SHP77 treated with DMSO at 0.1 percent for 48 hours (cell line): ENCODE measurements at places on chromosomes 13 and 19.

DNA sequence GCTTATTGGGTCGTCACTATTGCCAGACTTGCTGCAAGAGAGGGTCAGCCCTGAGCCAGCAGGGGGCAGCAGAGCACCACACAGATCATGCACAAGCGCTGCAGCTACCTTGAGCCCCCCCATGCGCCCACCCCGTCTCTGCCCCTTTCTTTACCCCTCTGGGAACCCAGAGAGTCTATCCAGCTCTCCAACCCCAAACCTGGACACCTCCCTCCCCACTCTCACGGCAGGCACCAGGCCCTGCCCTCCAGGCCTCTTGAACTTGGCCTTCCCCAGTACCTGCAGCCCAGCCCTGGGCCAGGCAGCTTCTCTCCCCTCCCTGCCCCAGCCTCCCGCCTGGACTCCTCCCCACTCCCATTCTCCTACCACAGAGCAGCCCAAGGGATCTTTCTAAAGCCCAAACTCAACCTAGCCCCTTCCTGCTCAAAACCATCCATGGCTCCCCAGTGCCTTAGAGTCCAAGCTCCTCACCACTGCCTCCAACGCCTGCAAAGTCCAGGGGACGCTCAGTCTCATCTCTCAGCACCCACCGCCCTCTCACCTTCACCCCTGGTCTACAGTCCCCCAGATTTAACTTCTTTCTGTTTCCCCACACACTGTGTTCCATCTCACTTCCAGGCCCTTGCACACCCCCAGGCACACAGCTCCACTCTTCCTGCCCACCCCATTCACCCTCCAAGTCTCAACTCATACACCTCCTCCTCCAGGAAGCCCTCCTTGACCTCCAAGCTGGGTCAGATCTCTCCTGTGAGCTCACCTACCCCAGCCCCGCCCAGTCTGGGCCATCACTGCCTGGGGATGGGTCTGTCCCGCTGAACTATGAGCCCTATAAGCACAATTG is 9.4 kb upstream of the CEACAM16 start:
- DNase-seq: peak; percentile 27

DNA sequence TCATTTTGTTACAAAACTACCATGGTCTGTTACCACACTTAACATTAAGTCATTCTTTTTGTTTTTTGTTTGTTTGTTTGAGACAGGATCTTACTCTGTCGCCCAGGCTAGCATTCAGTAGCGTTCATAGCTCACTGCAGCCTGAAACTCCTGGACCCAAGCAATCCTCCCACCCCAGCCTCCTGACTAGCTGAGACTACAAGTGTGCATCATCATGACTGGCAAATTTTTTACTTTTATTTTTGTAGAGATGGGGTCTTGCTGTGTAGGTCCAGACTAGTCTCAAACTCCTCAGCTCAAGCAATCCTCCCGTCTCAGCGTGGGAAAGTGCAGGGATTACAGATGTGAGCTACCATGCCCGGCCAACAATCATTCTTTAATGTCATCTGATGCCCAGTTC is 3.3 kb downstream of the ALDH16A1 start:
- no peak for DNase-seq

DNA sequence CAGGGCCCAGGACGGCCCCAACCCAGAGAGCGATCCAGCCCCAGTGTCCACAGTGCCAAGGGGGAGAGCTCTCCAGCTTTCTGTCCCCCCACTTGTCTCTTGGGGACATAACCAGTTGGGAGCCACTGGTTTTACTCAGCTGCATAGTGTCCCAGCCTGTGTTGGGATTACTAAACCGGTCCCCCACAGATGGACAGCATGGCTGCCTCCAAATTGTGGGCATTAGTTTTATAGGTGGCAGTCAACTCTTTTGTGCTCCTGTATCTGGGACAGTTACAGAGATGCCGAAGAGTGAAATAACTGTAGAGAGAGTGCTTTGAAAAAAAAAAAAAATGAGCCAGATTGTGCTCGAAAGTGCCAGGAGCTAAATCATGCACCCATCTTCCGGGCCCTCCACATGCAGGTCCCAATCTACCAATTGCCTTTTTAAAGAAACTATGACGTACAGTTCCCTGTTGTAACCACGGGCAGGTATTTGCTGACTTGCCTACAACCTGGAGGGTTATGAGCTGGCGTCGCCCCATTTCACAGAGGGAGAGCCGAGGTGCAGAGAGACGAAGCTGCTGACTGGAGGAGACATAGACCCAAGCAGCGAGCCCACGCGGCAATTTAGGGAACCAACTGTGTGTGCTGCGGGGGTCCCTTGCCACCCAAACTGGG is 2.4 kb upstream of the NFIC start:
- DNase-seq: no peak

DNA sequence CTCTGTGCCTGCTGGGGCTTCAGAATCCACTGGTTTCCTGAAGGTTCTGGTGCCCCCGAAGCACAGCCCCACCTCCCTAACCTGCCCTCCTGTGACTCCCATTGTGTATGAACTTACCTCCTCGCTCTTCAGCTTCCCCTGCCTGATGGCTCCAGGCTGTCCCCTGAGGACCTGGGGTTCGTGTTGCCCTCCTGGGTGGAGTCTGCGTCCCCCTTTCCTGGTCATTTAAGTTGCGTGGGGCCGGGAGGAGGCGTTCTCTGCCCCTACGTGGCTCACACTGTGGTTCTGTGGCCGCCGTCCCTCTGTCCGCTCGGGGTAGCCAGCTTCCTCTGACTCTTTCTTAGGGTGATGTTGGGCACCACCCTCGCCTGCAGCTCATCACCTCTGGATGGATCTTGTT is 13.9 kb downstream of the TFDP1 start:
- no peak for DNase-seq

GRCh38 chr13:99131410-99131809 is 69.2 kb upstream of the UBAC2 start:
- DNase-seq: no peak

DNA sequence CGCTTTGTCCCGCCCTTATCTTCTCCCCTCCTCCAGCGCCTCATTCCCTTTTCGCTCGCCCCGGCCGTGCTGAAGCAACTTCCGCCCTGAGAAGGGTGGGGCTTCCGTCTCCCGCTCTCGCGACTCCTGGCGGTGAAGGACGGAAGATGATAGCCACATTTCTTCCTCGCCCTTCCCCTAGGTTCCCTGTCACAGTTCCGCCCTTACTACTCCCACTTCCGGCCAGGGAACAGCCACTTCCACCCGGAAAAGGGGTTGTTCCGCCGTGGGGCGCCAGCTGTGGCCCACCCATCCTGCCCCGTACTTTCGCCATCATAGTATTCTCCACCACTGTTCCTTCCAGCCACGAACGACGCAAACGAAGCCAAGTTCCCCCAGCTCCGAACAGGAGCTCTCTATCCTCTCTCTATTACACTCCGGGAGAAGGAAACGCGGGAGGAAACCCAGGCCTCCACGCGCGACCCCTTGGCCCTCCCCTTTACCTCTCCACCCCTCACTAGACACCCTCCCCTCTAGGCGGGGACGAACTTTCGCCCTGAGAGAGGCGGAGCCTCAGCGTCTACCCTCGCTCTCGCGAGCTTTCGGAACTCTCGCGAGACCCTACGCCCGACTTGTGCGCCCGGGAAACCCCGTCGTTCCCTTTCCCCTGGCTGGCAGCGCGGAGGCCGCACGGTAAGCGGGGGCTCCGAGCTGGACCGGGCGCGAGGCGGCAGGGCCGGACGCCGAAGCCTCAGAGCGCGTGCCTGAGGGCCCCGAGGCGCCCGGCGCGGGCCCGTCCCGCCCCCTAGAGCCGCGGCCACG is at the start of gene RPS19:
Gene RPS19, plus strand, starts transcription at position 638 of the 801 bp plus-strand sequence. CDS start 520 bp downstream, outside the sequence.
- peak; percentile 90 for DNase-seq

DNA sequence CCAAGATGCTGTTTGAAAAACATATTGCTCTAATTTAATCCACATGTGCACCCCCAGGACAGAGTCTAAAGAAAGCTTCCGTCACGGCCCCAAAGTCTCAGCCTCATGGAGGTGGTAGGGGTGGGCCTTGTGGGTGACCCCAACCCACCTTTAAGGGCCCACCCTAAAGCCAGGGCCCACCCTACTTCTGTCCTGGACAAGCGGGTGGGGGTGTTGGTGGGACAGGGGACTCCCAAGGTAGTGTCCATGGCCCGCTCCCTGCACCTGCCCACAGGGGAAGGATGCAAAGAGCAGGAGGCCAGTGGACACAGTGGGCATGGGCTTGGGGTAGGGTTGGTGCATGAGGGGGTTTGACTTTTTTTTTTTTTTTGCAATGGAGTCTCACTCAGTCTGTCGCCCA is 66.8 kb downstream of the KCTD15 start:
- no peak for DNase-seq

DNA sequence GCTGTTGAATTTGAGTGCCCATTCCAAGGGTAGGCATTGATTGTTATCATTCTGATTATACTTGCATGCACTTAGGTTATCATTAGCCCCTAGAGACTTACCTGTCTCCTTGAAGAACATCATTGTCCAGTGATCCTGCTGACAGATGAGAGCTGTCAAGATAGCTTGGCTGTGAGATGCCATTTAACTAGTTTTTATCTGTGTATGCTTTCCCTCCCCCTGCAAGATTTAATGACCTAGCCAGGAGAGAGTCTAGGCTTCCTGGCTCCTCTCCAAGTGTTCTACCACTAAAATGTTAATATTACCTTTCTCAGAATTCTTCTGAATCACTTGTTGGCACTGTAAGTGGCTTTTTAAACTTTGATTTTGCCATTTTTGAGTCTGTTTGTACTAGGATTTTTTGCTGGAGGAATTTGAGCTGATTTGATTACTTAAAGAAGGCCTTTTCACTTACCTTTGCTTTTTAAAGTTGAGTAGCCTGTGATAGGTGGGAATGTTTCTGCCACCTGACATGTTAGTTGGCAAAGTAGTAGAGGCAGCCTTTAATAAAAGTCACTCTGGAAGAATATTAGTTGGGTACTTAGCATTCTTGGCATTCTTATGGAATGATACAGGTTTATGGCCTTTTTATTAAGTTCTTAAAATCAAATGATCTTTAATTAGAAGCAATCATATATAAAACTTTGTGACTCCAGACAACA is 41.1 kb downstream of the ARHGAP35 start:
- DNase-seq: no peak

DNA sequence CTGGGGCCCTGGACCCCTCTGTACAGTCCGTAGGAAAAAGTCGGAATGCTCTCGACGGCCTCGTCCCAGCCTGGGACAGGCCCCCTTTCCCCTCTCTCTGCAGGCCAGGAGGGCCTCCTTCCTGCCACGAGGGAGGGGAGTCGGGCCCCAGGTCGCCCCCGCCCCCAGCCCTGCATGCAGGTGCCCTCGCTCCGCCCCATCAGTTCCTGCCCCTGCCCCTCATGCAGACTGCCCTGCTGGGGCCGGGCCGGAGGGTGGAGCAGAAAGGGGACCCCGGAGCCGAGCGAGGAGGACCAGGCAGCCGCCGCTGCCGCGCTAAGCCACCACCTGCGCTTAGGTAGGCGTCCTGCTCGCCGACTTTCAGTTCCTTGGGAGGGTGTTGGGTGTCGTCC is 7.3 kb downstream of the LYL1 start:
- no peak for DNase-seq

GRCh38 chr13:64289702-64290101 is 2874.1 kb upstream of the PCDH20 start:
- DNase-seq: no peak

DNA sequence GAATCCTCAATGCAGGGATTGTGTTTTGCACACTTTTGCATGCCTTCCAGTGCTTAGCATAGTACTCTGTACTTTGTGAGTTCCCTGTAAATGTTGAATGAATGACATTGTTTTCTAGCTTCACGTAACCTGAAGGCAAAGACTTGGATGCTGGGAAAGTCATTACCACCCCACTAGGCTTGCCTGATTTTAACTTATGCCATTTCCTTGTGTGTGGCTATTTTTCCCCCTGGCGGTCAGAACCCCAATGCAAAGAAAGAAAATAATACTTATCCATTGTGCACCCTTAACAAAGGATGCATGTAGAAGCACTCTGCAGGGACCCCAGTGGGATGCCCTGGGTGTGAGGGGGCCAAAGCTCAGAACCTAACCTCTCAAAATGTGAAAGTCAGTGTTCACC is 1.2 kb upstream of the ENOX1 start:
- no peak for DNase-seq

GRCh38 chr13:58151452-58151851 is 519.9 kb downstream of the PCDH17 start:
- DNase-seq: no peak

DNA sequence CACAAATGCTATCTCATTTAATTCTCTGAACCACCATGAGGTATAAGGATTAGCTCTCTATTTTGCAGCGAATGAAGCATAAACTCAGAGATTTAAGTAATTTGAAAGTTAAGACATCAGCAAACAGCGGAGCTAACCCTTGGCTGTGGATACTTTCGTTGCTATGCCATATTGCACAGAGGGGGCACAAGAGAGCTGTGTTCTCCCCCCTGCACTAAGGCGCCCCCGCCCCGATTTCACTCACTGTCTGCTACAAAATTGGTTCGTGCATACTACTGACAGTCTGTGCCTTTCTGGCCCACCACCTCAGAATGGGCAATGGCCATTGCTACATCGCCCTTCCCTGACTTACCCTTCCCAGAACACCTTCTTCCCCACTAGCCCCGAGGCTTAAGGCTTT is 105.7 kb upstream of the OBI1 start:
- DNase-seq: no peak

- no peak for DNase-seq
These were observed 7.2 kb downstream of the ZBTB7A start for GRCh38 chr19:4059453-4059871.

GRCh38 chr19:41939861-41940730 is 11.8 kb upstream of the ERFL start:
- no peak for DNase-seq

GRCh38 chr19:41702171-41702651 is 6.2 kb upstream of the CEACAM5 start:
- DNase-seq: no peak

DNA sequence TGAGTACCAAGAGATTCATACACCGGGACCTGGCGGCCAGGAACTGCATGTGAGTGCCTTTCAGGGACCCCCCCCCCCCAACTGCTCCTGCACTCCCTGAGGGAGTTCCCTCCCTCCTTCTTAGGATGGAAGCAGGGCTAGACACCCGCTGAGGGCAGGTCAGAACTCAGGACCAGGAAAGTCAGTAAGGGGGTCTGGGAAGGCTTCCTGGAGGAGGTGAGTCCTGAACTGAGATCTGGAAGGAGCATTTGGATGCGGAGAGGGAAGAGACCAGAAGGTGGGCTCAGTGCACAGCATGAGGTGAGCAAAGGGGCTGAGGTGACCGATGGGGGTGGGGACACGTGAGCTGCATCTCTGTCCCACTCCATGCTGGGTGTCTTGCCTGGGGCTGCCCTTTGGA is 10.5 kb upstream of the HNRNPUL1 start:
- DNase-seq: no peak

DNA sequence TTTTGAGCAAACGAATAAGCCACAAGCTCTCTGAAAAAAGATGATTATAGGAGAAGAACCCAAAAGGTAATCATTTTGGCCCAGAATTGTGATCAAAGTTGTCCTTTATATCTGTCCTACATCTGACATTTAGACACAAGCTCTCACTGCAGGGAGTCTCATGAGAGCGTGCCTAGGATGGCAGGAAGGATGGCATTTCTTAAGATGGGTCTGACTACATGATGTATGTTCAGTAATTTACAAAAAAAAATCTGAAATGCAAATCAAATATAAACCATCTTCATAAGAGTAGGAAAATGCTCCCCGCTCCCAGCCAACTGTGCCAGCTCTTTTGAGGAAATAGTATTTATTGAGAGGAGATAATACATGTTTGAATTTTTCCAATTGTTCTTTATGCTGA is 81.0 kb upstream of the MBNL2 start:
- no peak for DNase-seq

GRCh38 chr19:2290441-2291184 is 8.6 kb upstream of the PEAK3 start:
- no peak for DNase-seq
